Left renal pelvis (tissue), 4 donors: ENCODE measurements at places on chromosomes 1 and 21. TPM values are rescaled to one million over a fixed set of nuclear protein-coding genes. Genes with fewer than 3 reads are reported as not detected.

Gene KRTAP19-3
- polyA plus RNA-seq: not detected

Gene PTCH2
- polyA plus RNA-seq: 4.5 TPM

Gene TNFRSF1B
- 8.5 TPM for polyA plus RNA-seq

Gene RXFP4
- 0.13 TPM for polyA plus RNA-seq

Gene RGSL1
- polyA plus RNA-seq: 0.20 TPM

Gene KRTAP10-1
- polyA plus RNA-seq: not detected

Gene CFAP126
- 1.2 TPM for polyA plus RNA-seq

Gene PLPPR5
- polyA plus RNA-seq: 1.9 TPM

Gene RHBDL2
- 1.5 TPM for polyA plus RNA-seq

Gene GNAT2
- polyA plus RNA-seq: not detected

Gene C1QC
- 11.8 TPM for polyA plus RNA-seq

Gene IL20
- polyA plus RNA-seq: not detected

Gene IARS2
- polyA plus RNA-seq: 95.7 TPM

Gene IFI44L
- polyA plus RNA-seq: 12.6 TPM

Gene NMNAT2
- polyA plus RNA-seq: 6.0 TPM

Gene FAM78B
- 1.2 TPM for polyA plus RNA-seq

Gene SAMD11
- 94.8 TPM for polyA plus RNA-seq

Gene COA7
- 16.4 TPM for polyA plus RNA-seq

Gene KRTAP10-10
- polyA plus RNA-seq: not detected

Gene TFF2
- not detected for polyA plus RNA-seq

Gene DYNLT5
- polyA plus RNA-seq: 2.7 TPM

Gene PYHIN1
- 0.21 TPM for polyA plus RNA-seq
